ENCODE measurements at places on chromosomes 1 and 21. TPM values are rescaled to one million over a fixed set of nuclear protein-coding genes. Genes with fewer than 3 reads are reported as not detected.
A peak's percentile ranks its signal among the peaks of the same experiment; 100 is the strongest.

DNA sequence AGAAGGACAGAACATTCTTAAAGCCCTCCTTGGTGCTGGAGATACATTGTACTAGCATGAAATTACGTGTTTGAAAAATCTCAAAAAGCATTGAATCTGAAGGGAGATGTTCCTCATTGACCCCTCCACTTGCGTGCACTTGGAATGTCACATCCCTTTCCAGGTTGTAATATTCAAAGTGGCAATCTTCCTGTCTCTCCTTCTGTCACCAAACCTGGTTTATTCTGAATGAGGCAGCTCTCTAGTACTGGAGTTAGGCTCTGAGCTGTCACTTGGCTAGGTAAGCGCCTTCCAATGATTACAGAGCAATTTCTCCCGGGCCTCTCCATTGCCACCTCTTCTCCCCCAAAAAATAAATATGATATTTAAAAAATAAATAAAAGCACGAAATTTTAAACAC is 855 bp downstream of the DSCAM start:
- H3K27me3 ChIP-seq = peaks cover 8% of the 10 kb centered on the region
- peaks cover 17% of the 10 kb centered on the region for H3K4me1 ChIP-seq
- DNase-seq = no peak

DNA sequence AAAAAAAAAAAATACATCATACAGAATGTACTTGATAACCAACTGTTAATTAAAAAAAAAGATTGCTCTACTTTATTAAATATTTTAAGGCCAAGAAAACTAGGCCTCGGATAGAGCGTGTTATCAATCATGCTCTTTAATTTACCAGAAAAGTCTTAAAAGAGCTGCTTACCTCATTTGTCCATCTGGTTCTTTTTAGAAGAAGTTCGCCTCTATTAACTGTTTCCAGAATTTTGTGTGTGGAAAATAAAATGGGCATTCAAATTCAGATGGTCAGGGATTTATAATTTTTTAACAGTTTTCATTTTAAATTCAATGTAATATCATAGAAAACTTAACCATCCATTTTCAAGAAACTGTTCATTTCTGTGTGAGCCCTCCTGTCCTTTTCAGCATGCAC is 53.8 kb downstream of the KCNK1 start:
- DNase-seq = no peak
- H3K27me3 ChIP-seq = peaks cover 4% of the 10 kb centered on the region
- no peak overlapping the region for H3K27ac ChIP-seq
- peaks cover 6% of the 10 kb centered on the region for H3K4me1 ChIP-seq
- H3K4me3 ChIP-seq = no peak overlapping the region

- H3K27ac ChIP-seq = no peak overlapping the region
- no peaks in the 10 kb centered on the region for H3K36me3 ChIP-seq
- peak overlapping the region; percentile 97 for H3K4me3 ChIP-seq
- H3K27me3 ChIP-seq = peaks cover 10% of the 10 kb centered on the region
Measured at GRCh38 chr1:28887419-28887834, 26.9 kb upstream of the EPB41 start.

KTI12 gene
- 8.6 TPM for total RNA-seq

RNU1-3 gene
- 3,598 TPM for total RNA-seq

SELENON gene
- total RNA-seq = 79.8 TPM

GRCh38 chr1:167500283-167500860 is 18.0 kb downstream of the CD247 start:
- no peaks in the 10 kb centered on the region for H3K36me3 ChIP-seq
- DNase-seq = no peak
- peaks cover 35% of the 10 kb centered on the region for H3K4me1 ChIP-seq

GRCh38 chr1:43666608-43667007 is 16.7 kb downstream of the KDM4A start:
- no peak for DNase-seq
- H3K36me3 ChIP-seq = peaks cover 5% of the 10 kb centered on the region
- no peak overlapping the region for H3K27ac ChIP-seq
- no peak overlapping the region for H3K4me3 ChIP-seq

DNA sequence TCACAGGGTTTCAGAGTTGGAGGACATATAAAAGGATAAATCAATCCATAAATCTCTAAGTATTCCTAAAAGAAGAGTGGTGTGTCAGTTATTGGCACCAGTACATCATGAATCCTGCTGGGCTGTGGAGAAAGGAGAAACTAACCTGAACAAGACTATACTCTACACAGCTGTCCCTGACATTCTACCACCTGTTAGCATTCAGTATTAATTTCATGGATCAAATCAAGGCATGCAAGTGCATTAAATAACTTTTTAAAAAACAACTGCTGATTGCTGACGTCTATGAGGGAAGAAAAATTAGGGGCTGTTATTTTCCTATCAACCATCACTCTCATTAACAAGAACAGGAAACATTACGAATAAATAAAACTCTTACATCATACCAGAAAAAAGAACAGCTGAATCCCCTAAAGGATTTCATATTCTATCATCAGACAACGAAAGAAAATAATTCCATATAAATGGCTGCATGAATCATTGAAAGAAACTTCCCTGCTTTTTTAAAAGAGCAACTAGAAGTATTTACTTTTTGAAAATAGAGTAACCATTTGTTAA is 121.7 kb downstream of the ATF6 start:
- no peak overlapping the region for H3K27ac ChIP-seq
- H3K4me3 ChIP-seq = no peak overlapping the region
- no peak for DNase-seq
- H3K36me3 ChIP-seq = peaks cover 5% of the 10 kb centered on the region

PMF1 gene
- 31.6 TPM for total RNA-seq

DNA sequence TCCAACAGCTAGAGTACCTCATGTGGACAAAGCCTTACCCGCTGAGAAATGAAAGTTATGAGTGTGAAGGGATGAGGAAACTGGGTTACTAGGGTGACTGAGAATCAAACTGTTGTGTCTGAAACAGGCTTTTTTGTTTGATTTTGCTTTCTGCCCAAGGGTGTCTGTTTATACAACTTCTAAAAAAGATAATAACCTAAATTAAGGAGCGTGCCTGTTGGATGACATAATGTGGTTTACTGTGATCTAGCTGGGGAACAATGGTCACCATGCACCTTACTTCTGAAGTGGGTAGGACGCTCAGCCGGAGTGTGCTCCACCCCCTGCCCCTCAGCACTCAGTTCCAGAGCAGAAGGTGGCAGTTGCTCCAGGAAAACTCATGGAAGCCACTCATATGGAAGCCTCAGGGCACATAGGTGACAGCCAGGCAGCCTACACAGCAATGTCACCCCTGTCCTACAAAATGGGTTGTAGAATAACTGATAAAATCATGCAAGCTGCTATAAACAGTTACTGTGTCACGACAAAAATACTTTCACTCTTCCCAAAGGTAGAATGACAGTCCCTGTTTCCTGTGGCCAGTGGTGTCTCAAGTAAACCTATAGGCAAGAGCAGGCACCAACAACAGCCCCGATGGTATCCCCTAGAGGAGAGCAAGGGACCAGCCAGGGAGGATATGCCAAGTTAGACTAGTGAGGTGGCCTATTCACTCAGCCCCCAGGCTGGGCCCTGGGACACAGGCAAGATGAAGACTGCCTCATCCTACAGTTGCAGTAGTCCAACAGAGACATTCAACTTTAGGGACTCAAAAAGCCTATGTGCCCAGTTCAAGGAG is 29.3 kb downstream of the SIPA1L2 start:
- H3K4me3 ChIP-seq = no peak overlapping the region
- no peak overlapping the region for H3K27ac ChIP-seq
- H3K4me1 ChIP-seq = peaks cover 31% of the 10 kb centered on the region
- H3K27me3 ChIP-seq = peaks cover 7% of the 10 kb centered on the region
- DNase-seq = no peak
- peaks cover 14% of the 10 kb centered on the region for H3K36me3 ChIP-seq

DNA sequence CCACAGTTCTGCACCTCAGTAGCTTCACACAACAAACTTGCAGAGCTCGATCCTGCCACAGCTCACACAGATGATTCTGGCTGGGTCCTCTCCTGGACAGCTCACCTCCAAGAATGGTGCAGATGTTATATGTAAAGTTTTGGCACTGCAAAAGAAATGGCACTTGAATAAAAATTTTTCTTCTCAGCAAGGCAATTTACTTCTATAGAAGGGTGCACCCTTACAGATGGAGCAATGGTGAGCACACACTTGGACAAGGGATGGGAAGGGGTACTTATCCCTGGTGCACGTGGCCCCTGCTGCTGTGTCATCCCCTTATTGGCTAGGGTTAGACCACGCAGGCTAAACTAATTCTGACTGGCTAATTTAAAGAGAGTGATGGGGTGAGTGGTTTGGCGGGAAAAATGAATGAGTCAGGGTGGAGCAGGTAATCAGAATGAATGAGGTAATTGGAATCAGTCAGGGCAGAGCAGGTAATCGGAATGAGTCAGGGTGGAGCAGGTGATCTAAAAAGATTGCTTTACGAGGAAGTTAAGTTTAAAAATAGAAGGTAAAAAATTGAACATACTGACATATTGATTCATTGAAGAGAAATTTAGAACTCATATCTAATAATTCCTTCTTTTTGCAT is 12.0 kb upstream of the AADACL3 start:
- H3K36me3 ChIP-seq = peaks cover 10% of the 10 kb centered on the region
- H3K27ac ChIP-seq = no peak overlapping the region

- H3K36me3 ChIP-seq = no peaks in the 10 kb centered on the region
- H3K27ac ChIP-seq = peak overlapping the region; percentile 96
- H3K4me1 ChIP-seq = peaks cover 72% of the 10 kb centered on the region
- peak overlapping the region; percentile 94 for H3K4me3 ChIP-seq
- peak; percentile 46 for DNase-seq
Measured at GRCh38 chr1:18949686-18950400, 6.6 kb downstream of the IFFO2 start.

STUM gene
- total RNA-seq = 11.0 TPM

- no peak overlapping the region for H3K4me3 ChIP-seq
- H3K27ac ChIP-seq = no peak overlapping the region
- H3K36me3 ChIP-seq = no peaks in the 10 kb centered on the region
Measured at GRCh38 chr1:58966917-58967740, 183.3 kb upstream of the JUN start.

GRCh38 chr21:36861595-36862323 is 104.7 kb downstream of the HLCS start:
- DNase-seq = no peak
- H3K4me3 ChIP-seq = no peak overlapping the region
- H3K27me3 ChIP-seq = no peaks in the 10 kb centered on the region
- no peaks in the 10 kb centered on the region for H3K36me3 ChIP-seq

C1orf115 gene
- total RNA-seq = 30.5 TPM

- H3K27me3 ChIP-seq = peaks cover 1% of the 10 kb centered on the region
- H3K27ac ChIP-seq = no peak overlapping the region
- no peaks in the 10 kb centered on the region for H3K4me1 ChIP-seq
- DNase-seq = no peak
- H3K4me3 ChIP-seq = no peak overlapping the region
Measured at GRCh38 chr1:23209770-23210169, 7.5 kb downstream of the HTR1D start.

CPLANE2 gene
- 3.5 TPM for total RNA-seq

- peaks cover 10% of the 10 kb centered on the region for H3K36me3 ChIP-seq
- no peak overlapping the region for H3K27ac ChIP-seq
- no peak overlapping the region for H3K4me3 ChIP-seq
- DNase-seq = no peak
- peaks cover 5% of the 10 kb centered on the region for H3K27me3 ChIP-seq
- no peaks in the 10 kb centered on the region for H3K4me1 ChIP-seq
Measured at GRCh38 chr1:109776206-109776835, 12.6 kb upstream of the EPS8L3 start.

SYT6 gene
- total RNA-seq = 11.1 TPM

GRCh38 chr1:208895820-208896219 is 651.6 kb upstream of the PLXNA2 start:
- H3K27me3 ChIP-seq = no peaks in the 10 kb centered on the region
- peaks cover 4% of the 10 kb centered on the region for H3K36me3 ChIP-seq
- H3K4me3 ChIP-seq = no peak overlapping the region

- no peak for DNase-seq
- no peaks in the 10 kb centered on the region for H3K4me1 ChIP-seq
- H3K27ac ChIP-seq = no peak overlapping the region
- H3K36me3 ChIP-seq = no peaks in the 10 kb centered on the region
- H3K4me3 ChIP-seq = no peak overlapping the region
Measured at GRCh38 chr1:119364640-119365039, 3.9 kb upstream of the HAO2 start.

- H3K36me3 ChIP-seq = no peaks in the 10 kb centered on the region
- H3K4me1 ChIP-seq = peaks cover 23% of the 10 kb centered on the region
- no peak for DNase-seq
- H3K27ac ChIP-seq = no peak overlapping the region
- H3K4me3 ChIP-seq = no peak overlapping the region
- H3K27me3 ChIP-seq = peaks cover 11% of the 10 kb centered on the region
Measured at GRCh38 chr1:29342351-29342750, 106.0 kb downstream of the PTPRU start.

DNA sequence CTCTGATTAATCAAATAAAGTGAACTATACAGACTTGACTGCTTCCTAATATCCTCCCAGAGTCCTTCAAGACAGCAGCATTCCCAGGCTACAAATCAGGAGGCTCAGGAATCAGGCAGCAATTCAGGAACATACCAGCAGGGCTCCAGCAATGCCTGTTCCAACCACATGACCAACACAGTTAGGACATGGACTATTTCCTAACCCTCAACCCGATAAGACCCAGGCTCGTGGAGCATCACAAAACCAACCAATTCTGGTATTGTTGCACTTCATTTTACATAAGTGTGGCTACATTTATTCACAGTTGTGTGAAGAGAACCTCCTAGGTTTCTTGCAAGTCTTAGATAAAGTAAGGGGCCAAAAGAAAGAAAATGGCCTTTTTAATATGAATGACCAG is 546.2 kb upstream of the ADGRL2 start:
- no peaks in the 10 kb centered on the region for H3K4me1 ChIP-seq
- H3K27ac ChIP-seq = no peak overlapping the region
- H3K27me3 ChIP-seq = no peaks in the 10 kb centered on the region
- DNase-seq = peak; percentile 16

CFHR2 gene
- total RNA-seq = not detected

GRCh38 chr1:17711941-17712340 is 43.2 kb upstream of the ACTL8 start:
- H3K27me3 ChIP-seq = peaks cover 3% of the 10 kb centered on the region
- H3K4me1 ChIP-seq = no peaks in the 10 kb centered on the region
- no peak overlapping the region for H3K4me3 ChIP-seq
- H3K27ac ChIP-seq = no peak overlapping the region

FRRS1 gene
- 1.3 TPM for total RNA-seq

DNA sequence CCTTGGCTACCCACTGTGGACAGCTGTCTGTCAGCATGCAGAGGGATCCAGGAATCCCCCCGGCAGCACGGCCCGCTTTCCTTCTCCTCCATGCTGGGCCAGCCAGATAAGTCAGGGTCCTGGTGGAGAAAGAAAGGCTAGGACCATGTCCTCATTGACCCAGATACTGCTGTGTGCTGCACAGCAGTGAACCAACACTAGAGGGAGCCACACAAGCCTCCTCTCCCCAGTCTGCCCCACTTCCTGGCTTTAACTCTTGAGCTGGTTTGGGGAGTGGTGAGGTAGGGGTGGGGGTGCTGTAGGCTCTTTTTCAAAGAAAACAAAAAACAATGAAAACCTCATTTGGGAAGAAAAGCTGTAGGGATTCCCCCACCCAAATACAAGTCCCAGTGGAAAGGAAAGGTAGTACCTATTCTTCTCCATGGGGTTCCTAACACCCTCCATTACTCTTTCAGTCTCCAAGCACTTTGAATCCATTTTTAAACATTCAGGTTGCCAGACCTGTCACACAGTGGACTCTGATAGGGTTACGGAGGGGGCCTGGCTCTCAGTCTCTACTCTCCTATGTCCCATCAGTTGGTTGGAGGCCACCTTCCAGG is 84.9 kb upstream of the CD1D start:
- H3K36me3 ChIP-seq = peaks cover 3% of the 10 kb centered on the region
- H3K27me3 ChIP-seq = peaks cover 8% of the 10 kb centered on the region
- peaks cover 14% of the 10 kb centered on the region for H3K4me1 ChIP-seq
- no peak overlapping the region for H3K4me3 ChIP-seq
- peak; percentile 49 for DNase-seq

- DNase-seq = no peak
- H3K36me3 ChIP-seq = no peaks in the 10 kb centered on the region
Measured at GRCh38 chr1:74771913-74772515, 39.1 kb downstream of the TYW3 start.
